ENCODE measurements at places on chromosomes 16 and 17. TPM values are rescaled to one million over a fixed set of nuclear protein-coding genes. Genes with fewer than 3 reads are reported as not detected.

The ZG16 gene
- not detected for total RNA-seq

The TMUB2 gene
- total RNA-seq = 24.3 TPM

The MYL11 gene
- 0.97 TPM for total RNA-seq

The RHBDL1 gene
- total RNA-seq = 0.50 TPM

The ITPRIPL2 gene
- 32.5 TPM for total RNA-seq

The PHOSPHO1 gene
- not detected for total RNA-seq

The ZSCAN10 gene
- not detected for total RNA-seq

The ACSM2A gene
- 0.16 TPM for total RNA-seq

The CCDC200 gene
- not detected for total RNA-seq

The ZNF594 gene
- 5.4 TPM for total RNA-seq

The INCA1 gene
- total RNA-seq = 0.25 TPM

The CMTM4 gene
- 5.5 TPM for total RNA-seq

The CNOT1 gene
- 90.2 TPM for total RNA-seq

The KRT13 gene
- not detected for total RNA-seq

The MT1E gene
- total RNA-seq = 64.6 TPM

The FADS6 gene
- not detected for total RNA-seq

The CHP2 gene
- total RNA-seq = not detected

The SPATA22 gene
- not detected for total RNA-seq

The MT4 gene
- not detected for total RNA-seq

The GP1BA gene
- not detected for total RNA-seq

The CTRB2 gene
- not detected for total RNA-seq

The ABI3 gene
- 7.3 TPM for total RNA-seq

The IRX3 gene
- total RNA-seq = 0.25 TPM

The USP6 gene
- not detected for total RNA-seq

The TMEM94 gene
- 15.1 TPM for total RNA-seq

The CES3 gene
- total RNA-seq = not detected

The KCNAB3 gene
- total RNA-seq = 0.49 TPM

The TNFRSF13B gene
- total RNA-seq = not detected

The ZP2 gene
- not detected for total RNA-seq

The CASKIN1 gene
- not detected for total RNA-seq

The NLRC3 gene
- total RNA-seq = 0.97 TPM

The RBFOX1 gene
- total RNA-seq = not detected

The CRHR1 gene
- not detected for total RNA-seq

The HLF gene
- total RNA-seq = not detected

The CES4A gene
- 0.49 TPM for total RNA-seq

The GFAP gene
- not detected for total RNA-seq
